H4 (cell line): ENCODE measurements at places on chromosomes 6 and 20. TPM values are rescaled to one million over a fixed set of nuclear protein-coding genes. Genes with fewer than 3 reads are reported as not detected.

DNA sequence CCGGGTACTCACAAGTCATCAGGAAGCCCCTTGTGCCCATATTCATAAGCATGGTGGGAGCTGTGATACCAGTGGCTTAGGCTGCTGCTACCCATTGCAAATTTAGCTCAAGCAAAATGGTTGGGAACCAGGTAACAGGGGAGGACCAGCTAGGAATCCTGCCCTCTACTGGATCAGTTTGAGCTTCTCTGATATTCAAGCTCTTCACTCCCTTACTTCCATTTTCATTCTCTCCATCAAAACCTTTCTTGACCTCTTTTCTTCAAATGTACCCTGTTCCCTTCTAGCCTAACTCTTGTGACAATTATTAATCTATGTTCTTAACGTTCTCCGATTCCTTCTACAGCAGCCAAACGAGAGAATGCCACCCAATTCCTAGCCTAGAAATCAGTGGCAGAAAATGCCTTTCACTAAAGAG, 9.7 kb downstream of the NOL7 start:
- peak; percentile 40 for DNase-seq

GRCh38 chr20:44829688-44830087, 19.3 kb upstream of the RIMS4 start:
- no peak for DNase-seq

GRCh38 chr6:20474874-20475542, 59.2 kb upstream of the CDKAL1 start:
- DNase-seq: no peak

ALDH8A1 gene
- not detected in 2 replicates for total RNA-seq

BCAS4 gene
- 7.5 and 11.1 TPM in 2 replicates for total RNA-seq

NT5E gene
- total RNA-seq: 0.08 and 0.15 TPM in 2 replicates

DNA sequence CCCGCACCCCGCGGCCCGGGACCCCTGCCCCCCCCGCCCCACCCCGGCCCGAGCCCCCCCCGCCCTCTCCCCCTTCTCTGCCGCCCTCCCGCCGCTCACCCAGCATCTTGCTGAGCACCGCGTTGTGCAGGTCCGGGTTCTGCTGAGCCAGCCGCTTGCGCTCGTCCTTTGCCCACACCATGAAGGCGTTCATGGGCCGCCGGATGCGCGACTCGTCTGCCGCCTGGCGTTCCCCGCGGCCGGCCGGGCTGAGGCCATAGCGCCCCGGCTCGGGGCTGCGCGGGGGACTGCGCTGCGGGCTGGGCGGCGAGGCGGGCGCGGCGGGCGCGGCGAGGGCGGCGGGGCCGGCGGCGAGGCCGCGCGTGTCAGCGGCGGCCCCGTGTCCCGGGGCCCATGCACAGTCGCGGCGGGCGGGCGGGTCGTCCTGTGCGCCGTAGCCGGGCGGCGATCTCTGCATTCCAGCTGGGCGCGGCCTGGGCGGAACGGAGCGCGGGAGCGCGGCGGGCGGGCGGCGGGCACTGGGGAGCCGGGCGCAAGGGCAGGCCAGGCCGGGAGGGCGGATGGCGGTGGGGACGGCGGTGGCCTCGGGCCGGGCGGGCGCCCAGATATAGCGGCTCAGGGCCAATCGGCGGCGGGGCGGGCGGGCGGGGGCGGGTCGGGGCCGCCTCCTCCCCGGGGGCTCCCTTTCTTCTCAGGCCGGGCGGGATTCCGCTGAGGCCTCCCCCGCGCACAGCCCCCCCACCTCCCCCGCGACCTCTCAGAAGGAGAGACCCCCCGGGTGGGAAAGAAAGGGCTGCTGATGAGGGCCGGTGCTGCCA, at the start of gene SOX18:
Gene SOX18 (minus strand): TSS at position 580 of the 818 bp plus-strand sequence. CDS start 123 bp downstream, at position 457.
- no peak for DNase-seq

GRCh38 chr20:46178891-46179290, 60.8 kb downstream of the CD40 start:
- no peak for DNase-seq

DNA sequence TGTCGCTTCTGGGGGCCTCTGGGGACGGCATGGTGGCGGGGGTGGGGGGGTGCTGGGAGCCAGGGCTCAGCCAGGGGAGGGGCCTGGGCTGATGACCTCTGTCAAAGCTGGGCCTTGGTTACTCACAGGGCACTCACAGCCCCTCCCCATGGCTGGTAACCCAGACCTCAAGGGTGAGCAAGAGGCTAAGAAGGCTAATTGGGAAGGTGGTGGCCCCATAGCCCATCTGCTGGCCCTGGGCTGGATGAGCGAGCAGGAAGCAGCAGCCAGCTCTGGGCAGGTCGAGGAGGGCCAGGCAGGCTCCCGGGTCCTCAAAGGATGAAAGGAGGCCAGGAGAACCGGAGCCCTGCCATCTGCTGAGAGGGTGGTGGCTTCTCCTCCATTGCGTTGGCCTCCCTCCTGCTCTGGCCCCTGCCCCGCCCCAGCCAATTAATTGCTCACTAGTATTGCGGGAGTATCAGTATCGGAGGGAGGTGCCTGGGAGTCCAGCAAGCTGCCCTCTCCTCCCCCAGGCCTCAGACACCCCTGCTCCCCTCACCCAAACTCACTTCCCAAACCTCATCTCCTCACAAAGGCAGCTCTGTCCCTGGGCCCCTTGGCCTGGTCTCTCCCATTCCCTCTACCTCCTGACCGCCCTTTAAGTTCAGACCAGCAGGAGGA, 1.0 kb upstream of the CDSN start:
- no peak for DNase-seq

VSTM2L gene
- 1.2 and 1.6 TPM in 2 replicates for total RNA-seq

GRCh38 chr6:44257753-44258324, 511 bp upstream of the SLC35B2 start:
- DNase-seq: no peak

GNAS-AS1 gene
- total RNA-seq: 1.5 and 3.0 TPM in 2 replicates

OR2H1 gene
- total RNA-seq: not detected in 2 replicates

- no peak for DNase-seq
These were observed 55.0 kb downstream of the TRERF1 start for GRCh38 chr6:42396720-42397119.

DNA sequence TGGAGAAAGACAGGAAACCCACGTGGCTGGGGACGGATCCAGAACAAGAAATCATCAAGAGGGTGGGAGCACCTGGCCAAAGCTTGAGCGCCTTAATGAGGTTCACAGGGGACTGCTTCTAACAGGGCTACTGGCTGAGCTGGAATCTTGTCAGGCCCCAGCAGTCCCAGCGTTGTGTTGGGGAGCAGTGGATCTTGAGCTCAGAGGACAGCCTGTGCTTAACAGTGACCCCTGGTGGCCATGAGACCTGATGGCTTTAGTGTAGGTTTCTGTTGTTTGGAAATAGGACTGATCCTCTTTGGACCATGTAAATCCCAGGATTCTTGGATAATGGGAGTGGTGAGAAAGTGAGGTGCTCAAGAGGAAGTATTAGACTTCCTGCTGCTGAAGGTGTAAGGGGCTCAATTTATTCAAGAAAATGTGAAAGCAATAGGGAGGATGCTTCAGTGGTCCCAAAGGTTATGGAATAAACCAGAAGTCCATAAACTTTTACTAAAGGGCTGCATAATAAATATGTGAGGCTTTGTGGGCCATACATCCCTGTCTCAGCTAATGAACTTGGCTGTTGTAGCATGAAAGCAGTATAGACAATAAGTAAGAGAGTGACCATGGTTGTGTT, 216.2 kb downstream of the NFATC2 start:
- DNase-seq: peak; percentile 55

DNA sequence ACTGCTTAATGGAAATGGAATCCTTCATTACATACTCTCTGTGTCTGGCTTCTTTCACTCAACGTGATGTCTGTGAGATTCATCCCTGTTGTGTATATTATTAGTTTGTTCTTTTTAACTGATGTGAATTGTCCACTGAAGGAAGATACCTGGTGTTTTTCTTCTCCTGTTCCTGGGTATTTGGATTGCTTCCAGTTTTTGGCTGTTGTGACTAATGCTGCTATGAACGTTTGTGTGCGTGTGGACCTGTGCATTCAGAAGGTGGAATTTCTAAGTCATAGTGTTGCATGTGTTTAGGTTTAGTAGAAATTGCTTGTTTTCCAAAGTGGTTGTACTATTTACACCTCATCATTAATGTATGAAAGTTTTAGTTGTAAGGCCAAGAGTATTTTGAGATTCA, 3.8 kb downstream of the TULP4 start:
- no peak for DNase-seq

- DNase-seq: no peak
These were observed 14.1 kb upstream of the PFDN4 start for GRCh38 chr20:54193817-54194216.

GRCh38 chr6:75201021-75201420, 4.8 kb downstream of the COL12A1 start:
- DNase-seq: no peak

DNA sequence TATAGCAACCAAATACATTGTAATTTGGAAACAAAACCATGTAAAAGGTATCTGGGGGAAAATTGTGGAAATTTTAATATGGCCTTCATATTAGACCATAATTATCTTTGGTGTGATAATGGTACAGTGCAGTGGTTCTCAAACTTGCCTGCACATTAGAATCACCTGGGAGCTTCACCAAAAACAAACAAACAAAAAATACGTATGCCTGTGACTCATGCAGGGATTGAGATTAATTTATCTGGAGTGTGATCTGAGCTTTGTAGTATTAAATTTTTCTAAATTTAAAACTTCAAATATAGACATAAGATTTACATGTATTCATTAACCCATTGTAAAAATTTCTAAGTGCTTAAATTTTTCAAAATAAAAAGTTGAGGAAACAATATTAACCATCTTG, 31.5 kb downstream of the ARHGAP18 start:
- DNase-seq: no peak

NKX2-2 gene
- 0.56 and 1.2 TPM in 2 replicates for total RNA-seq

ARHGAP40 gene
- total RNA-seq: not detected in 2 replicates

RIPOR2 gene
- not detected in 2 replicates for total RNA-seq

RRAGD gene
- total RNA-seq: 28.8 and 35.0 TPM in 2 replicates

CTCFL gene
- not detected in 2 replicates for total RNA-seq

GRCh38 chr6:28682542-28682941, 156.9 kb downstream of the GPX5 start:
- DNase-seq: no peak

DNA sequence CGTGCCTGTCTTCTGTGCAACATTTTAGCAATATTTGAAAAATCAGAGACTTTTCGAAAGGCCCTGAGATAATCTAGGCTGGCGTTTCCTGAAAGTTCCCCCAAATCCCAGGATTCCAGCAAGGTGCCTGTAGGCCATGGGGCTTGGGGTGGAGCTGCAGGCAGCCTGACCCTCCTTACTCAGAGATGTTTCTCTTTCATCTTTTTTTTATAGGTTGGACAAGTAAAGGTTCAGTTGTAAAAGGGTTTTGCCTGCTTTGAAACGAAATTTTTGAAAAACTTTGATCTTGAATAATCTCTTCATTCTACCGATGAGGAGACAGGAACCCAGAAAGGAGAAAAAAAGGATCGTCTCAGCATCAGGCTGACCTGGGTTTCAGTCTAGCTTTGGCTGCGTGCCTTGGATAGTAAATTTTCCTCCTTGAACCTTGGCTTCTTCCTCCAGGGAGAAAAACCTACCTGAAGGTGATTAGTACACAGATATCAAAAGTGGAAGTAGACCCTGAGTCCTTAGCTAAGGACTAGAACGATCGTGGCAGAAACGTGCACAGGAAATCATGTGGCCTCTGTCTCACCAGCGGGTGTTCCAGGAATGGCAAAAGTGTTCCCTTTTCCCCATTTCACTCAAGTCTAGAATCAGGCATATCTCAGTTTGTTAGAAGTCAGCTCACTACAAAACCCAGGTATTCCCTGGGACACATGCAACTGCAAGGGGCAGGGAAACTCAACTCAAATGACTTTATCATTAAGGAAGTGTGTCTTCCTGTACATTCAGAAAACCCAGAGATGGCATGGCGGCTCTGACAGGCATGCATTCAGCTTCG, 128.2 kb upstream of the PTPN1 start:
- no peak for DNase-seq

DNA sequence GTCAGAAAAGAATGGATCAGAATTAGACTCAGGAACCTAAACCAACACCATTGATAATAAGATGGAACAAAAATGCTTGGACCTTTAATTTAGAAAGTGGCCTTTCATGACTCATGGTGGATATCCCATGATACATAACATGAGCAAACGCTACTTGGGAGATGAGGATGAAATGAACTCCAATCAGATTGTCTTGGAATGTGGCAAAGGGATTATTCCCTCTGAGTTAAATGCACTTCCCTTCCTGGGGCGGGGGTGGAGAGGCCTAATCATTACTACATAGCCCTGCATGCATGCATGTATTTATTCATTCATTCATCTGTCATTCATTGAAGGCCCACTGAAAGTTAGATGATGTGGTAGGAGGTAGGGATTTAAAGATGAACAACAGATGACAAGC, 174.0 kb downstream of the AIG1 start:
- DNase-seq: no peak

- peak; percentile 91 for DNase-seq
These were observed 4.6 kb downstream of the SMIM29 start for GRCh38 chr6:34243901-34244884.

WDR46 gene
- total RNA-seq: 89.0 and 99.5 TPM in 2 replicates

TCF15 gene
- not detected in 2 replicates for total RNA-seq

DNA sequence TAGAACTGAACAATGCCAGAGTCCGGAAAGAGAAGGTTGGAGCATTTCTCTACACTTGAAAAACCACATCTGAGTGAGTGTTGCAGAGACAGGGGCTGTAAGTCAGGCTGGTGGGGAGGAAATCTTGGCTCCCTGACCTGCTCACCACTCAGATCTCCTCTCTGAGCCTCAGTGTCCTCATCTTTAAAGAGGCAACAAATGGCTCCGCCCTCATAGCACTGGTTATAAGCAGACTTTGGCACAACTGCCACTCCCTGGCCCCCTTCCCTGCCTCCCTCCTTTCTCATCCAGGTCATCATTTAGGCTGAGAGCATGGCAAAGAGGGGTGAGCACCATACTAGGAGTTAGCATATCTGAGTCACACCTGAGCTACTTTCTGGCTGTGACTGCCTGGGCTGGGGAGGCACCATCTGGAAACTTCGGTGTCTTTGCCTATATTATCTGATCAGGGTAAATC, 10.6 kb downstream of the SIRPG start:
- DNase-seq: no peak

GRCh38 chr20:41078329-41078728, 49.7 kb downstream of the TOP1 start:
- DNase-seq: peak; percentile 32

DNA sequence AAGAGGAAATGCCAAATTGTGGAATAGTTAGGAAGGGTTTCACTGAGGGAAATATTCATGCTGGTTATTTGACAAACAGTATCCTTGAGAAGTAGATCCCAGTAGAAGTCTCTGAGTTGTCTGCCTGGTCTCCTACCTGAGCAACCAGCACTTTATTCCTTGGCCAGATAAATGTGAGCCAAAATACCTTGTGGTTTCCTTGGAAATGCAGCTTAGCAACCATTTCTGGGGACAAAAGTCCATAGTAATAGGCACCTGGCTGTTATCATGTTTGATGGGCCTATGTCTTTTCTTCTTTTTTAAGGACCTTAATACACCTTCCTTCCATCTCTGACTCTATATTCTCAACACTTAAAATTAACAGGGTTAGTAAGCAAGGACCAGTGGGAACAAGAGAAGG, 217.1 kb upstream of the MARCKS start:
- no peak for DNase-seq

GRCh38 chr6:1596088-1596852, 13.4 kb upstream of the FOXC1 start:
- DNase-seq: peak; percentile 33
